Stimulated activated CD8-positive, alpha-beta memory T cell treated with anti-CD3 and anti-CD28 coated beads, Interleukin-2, amount 100 ng/mL, for 1 hour (primary cell): ENCODE measurements at places on chromosomes 16 and 17.

- no peak for DNase-seq
Measured at GRCh38 chr16:88812513-88813268, 963 bp upstream of the APRT start.

DNA sequence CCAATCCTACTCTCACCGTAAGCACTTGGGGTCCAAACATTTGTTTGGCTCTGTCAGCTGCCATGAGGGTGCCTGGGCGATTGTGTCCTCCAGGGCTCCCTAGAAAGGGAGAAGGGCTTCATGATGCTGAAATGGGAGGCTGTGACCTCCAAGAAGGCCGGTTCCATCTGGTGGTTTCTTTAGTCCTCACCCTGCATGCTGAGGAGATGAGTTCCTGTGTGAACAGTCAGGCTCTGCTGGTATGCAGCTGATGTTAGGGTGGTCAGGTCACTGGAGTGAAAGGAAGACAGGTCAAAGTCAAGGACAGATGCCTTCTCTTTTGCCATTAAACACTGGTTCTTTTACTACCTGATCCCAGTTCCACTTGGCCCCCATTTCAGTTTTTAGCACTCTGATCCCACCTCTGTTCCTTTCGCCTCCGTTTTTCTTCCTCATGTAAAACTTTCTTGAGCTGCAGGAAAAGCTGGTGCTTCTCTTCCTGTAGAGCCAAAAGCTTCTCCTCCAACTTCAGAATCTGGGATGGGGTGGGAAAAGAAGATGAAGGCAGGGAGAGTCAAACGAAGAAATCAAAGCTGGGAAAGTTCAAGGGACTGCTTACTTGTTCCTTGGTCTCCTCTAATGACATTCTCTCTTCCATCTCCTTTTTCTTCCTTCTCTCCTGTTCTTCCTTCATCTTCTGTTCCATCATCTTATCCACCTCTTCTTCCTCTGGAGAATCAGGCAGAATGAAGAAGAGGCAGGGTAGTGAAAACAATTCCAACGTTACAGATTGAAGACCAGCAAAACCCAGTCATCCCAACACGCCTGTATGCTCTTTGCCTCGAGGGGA is 1.1 kb downstream of the GPS2 start:
- DNase-seq = no peak

- DNase-seq = no peak
Measured at GRCh38 chr17:82974136-82974952, 105.1 kb upstream of the METRNL start.

GRCh38 chr16:19722269-19722952 is 4.3 kb downstream of the IQCK start:
- DNase-seq = no peak

- no peak for DNase-seq
Measured at GRCh38 chr16:21222495-21223337, 10.8 kb upstream of the ANKS4B start.
